ENCODE measurements at places on chromosomes 1 and 21.

DNA sequence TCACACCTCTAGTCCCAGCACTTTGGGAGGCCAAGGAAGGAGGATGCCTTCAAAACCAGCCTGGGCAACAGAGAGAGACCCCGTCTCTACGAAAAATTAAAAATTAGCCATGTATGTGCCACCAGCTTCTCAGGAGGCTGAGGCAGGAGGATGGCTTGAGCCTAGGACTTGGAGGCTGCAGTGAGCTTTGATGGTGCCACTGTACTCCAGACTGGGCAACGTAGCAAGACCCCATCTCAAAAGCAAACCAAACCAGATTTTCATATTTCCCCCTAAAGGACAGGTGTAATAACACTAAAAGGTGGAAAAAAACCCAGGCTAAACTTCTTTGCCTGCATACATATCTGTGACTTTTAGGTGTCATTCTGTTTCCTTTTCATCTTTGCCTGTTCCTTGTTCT lies 3.7 kb downstream of the UCK2 start:
- no peak for DNase-seq

DNA sequence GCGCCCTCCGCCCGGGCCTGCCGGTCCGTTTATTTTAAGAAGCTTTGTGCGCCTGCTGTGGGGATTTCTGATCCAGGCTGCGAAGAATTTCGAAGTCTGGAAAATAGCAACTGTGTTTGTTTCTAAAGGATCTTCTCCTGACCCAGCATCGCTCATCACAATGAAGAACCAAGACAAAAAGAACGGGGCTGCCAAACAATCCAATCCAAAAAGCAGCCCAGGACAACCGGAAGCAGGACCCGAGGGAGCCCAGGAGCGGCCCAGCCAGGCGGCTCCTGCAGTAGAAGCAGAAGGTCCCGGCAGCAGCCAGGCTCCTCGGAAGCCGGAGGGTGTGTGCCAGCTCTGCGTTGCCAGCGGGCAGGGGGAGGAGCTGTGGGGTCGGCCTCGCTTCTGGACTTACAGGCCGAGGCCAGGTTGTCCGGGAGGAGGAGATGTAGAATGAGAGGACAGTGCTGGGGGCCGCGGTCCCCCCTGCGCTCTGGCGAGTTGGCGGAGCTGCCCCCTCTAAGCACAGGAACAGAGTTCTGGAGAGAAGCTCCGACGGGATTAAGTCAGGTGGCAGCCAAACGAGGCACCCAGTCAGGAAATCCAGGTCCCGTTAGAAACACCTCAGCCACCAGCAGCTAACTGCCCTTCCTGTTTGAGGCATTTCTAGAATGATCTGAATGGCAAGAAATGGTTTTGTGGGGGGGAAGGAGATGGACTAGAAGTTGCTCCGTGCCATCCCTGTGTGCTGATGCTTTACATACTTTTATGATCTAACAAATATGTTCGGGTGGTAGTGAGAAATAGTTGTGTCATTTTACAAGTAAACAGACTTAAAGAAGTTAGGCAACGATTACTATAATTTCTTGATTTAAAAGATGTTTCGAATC lies 948 bp downstream of the TXLNA start:
- no peak for DNase-seq

- DNase-seq: no peak
These were observed 777.8 kb upstream of the PRMT6 start for GRCh38 chr1:106278716-106279115.

GRCh38 chr21:32991361-32991760 lies 34.4 kb upstream of the OLIG2 start:
- DNase-seq: no peak

- no peak for DNase-seq
These were observed 47.9 kb upstream of the EDN2 start for GRCh38 chr1:41532206-41532975.

GRCh38 chr1:15020943-15021745 lies 132.4 kb upstream of the TMEM51 start:
- no peak for DNase-seq

GRCh38 chr1:241499910-241500309 lies 19.6 kb downstream of the FH start:
- DNase-seq: no peak

DNA sequence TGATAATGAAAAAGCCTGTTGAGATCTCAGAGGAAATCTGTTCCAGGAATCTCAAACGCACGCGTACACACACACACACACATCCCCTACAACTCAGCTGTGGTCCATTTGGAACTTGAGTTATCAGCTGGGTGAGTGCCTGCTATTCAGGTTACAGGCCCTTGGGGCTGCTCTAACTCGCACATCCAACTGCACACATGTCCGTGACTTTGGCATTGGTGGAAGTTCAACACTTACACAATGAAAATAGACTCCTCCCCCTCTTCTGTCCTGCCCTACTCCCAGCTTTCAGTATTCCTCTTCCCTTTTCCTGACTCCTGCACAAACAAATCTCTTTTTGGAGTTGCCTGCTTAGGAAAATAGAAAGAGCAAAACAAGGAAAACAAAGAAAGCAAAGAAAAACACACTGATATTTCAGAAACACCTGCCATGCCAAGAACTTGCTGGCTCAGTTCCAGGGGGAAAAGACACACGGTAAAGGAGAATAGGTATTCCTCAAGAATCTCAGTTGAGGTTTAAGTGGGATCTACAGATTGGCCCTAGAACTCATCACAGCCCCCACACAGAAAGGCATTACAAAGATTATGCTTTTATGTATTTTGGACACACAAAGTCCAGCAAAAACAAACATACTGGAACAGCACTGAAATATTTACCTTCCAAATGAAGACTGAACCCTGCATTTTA lies 140.9 kb downstream of the TGFBR3 start:
- no peak for DNase-seq

DNA sequence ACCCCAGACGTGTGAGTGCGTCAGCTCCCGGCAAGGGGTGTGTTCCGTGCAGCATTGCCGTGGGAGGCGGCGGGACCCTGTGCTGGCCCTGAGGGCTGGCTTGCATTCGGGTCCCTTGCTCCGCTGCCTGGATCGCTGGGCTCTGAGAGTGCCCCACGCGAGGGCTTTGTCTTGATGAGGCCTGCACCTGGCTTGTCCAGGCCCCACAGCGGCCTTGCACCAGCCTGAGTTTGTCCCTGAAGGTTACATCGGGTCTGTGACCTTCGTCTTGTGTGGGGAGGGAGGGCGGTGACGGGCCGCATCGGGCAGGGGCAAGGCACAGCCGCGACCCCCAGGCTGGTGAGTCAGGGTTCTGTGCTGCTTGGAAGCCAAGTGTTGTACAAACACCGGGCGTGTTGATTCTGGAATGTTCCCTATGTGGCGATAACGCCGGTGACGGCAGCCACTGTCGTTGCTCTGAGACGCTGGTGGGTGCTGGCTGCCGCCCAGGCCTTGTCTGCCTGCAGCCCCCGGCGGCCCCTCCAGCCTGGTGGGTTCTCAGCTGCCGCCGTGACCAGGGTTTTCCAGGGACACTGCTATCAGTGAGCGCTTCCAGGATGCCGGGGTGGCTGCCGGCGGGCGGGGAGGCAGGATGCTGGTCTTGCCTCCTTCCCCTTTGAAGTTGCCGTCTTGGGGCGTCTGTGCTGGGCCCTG lies 42.9 kb downstream of the SLX9 start:
- no peak for DNase-seq

GRCh38 chr1:218090459-218090858 lies 194.6 kb upstream of the RRP15 start:
- no peak for DNase-seq

GRCh38 chr1:62076286-62076685 lies 118.4 kb upstream of the L1TD1 start:
- no peak for DNase-seq

DNA sequence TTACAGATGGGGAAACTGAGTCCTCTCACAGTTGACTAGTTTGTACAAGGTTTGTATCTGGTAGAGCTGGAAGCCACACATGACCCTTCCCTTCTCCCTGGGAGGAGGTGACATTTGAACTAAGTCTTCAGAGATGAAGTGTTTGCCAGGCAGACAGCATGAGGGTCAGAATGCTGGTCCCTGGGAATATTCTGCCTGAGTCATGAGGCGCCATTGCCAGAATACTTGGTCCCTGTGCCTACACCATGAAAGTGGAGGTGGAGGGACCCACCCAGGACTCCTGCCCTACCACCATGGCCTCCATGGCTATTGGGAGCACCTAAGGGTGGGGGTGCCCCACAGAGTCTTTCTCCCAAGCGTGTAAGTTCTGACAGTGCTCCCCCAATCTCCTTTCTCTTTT lies 7.0 kb downstream of the RPS6KA1 start:
- DNase-seq: no peak

DNA sequence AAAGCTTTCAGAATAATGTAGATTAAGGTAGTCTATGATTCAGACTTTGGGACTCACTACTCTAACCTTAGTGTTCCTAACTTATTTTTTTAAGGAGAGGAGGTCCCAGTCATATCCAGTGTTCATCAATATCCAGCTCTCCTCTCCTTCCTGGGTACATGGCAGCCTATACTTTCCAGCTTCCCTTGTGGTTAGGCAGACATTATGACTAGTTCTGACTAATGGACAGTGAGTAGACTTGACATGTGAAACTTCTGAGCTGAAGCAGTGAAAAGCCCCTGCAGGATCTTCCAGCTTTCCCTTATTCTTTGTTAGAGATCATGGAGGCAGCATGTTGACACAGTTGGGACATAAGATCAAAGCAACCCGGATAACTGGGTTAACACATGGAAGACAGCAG lies 144.2 kb downstream of the PTPRU start:
- DNase-seq: no peak

DNA sequence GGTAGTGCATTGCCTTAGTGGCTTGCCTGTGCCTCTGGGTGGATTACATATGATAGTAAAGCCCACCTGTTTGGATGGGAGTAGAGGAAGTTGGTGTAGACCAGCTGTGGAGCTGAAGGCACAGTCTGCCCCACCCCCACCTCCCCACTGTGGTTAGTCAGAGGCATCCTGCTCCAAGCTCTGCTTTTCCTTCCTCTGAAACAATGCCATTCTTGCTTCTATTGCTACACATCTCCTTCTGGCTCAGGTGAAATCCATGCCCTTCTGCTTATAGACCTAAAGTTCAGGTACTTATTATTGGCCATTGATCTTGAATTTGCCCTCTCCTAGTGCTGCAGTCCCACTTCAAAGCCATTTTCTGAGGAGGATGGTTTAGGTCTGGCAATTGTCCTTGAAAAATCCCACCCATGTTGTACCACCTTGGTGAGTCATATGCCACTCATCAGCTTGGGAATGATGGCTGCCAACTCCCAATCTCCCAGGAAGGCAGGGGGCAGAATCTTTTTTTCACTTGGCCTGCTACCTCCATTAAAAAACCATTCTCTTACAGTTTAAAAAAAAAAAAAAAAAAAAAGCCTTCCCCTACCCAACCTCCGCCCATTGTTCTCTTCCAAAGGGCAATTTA lies 6.7 kb upstream of the TXLNA start:
- no peak for DNase-seq

DNA sequence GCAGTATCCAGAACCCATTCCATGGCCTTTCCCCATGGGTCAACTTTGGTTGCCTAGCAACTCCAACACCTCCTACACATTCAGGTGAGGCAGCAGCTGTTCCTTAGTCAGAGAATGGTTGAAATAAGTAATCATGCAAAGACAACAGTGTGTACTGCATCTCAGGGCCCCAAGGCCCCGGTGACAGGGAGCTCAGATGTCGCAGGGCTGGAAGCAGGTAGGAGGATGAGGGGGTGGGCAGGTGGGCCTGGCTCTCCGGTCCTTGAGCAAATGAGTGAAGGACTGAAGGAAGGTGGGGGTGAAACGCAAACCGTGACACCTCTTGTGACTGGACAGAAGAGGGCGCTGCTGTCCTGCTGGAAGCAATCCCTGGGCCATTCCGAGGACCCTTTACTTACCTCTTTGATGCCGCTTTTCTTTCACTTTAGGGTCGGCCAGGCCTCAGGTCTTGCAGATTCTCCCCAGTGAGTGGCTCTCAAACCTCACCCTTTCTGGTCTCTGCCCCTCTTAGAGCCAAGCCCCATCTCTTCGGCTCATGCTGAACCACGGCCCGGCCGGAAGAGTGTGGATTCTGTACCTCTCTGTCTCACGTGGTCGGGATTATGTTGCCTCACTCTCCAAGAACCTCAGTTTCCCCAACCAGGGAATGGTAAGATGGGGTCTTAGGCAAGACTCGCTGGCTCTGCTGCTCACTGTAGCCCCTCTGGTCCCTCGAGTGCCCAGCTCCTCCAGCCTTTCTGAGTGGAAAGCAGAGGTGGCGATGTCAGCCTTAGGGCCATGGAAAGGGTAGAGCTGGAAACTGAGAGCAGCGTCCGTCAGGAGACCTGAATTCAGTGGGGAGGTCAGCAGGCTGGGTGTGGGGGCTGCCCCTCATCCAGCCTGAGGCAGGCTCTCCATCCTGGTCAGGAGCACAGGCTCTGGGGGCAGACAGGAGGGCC lies 5.6 kb upstream of the KCNA10 start:
- peak; percentile 24 for DNase-seq

DNA sequence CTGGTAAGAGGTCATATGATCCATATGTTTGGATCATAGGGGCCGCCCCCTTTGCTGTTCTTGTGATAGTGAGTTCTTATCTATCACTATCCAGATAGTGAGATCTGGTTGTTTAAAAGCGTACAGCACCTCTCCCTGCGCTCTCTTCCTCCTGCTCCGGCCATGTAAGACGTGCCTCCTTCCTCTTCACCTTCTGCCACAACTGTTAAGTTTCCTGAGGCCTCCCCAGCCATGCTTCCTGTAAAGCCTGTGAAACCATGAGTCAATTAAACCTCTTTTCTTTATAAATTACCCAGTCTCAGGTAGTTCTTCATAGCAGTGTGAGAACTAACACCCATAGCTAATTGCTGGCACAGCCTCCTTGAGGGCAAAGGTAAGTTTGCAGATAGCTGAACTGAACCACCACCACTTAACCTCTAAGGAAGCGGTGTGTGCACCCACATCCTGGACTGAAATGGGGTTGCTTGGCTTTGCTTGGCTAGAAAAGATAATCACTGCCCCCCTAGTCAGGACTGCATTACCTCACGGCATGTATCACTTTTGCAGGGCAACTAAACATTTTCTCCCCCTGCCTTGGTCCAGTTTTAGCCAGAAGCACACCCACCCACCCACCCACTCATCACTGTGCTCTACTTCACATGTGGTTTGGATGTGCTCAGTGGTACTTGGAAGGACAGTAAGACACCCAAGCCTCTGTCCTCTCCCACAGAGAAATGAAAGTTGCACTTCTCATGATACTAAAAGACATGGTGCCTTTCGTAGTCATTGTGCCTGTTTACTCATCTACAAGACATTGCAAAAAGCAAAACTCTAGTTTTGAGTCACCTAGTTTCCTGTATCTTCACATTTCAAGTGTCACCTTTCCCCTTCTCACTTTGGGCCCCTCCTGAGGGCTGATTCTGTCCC lies 23.1 kb upstream of the PTAFR start:
- DNase-seq: peak; percentile 96

- no peak for DNase-seq
These were observed 25.8 kb downstream of the FAM151A start for GRCh38 chr1:54597455-54598030.

GRCh38 chr1:192979542-192979941 lies 79.6 kb downstream of the UCHL5 start:
- no peak for DNase-seq

- no peak for DNase-seq
These were observed 148.3 kb downstream of the ACTL8 start for GRCh38 chr1:17903386-17903785.

Data from GM12864 (cell line).